Cerebellum (tissue), 4 donors: ENCODE measurements at places on chromosomes 1 and 21.
A peak's percentile ranks its signal among the peaks of the same experiment; 100 is the strongest.

GRCh38 chr1:184060316-184060715 lies 8.8 kb downstream of the TSEN15 start:
- DNase-seq, result no peak

GRCh38 chr1:33962061-33962460 lies 98.2 kb downstream of the HMGB4 start:
- no peak for DNase-seq

DNA sequence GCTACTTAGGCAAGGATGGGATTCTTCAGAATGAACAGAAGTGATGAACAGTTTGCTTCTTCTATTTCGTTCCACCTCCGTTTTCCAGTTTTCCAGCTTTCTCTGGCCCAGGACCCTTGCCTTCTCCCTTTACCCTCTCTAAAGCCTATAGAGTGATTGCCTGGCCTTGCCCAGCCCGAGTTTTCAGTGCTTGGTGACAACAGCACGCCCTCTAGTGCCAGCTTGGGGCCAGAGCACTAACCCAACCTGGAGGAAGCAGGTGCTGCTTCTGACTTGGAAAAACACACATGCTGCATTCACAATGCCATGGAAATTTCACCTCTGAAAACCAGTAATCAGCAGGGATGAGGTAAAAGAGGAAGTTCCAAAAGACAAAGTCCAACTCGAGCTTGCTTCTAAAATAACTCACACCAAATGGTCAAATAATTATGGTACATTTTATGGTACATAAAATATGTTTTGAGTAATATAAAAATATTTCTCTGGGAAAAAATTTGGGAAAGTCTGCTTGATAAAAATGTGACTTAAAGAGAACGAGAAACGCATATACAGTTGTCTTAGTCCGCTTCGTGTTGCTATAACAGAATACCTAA lies 26.1 kb downstream of the UBE2T start:
- peak; percentile 81 for DNase-seq

DNA sequence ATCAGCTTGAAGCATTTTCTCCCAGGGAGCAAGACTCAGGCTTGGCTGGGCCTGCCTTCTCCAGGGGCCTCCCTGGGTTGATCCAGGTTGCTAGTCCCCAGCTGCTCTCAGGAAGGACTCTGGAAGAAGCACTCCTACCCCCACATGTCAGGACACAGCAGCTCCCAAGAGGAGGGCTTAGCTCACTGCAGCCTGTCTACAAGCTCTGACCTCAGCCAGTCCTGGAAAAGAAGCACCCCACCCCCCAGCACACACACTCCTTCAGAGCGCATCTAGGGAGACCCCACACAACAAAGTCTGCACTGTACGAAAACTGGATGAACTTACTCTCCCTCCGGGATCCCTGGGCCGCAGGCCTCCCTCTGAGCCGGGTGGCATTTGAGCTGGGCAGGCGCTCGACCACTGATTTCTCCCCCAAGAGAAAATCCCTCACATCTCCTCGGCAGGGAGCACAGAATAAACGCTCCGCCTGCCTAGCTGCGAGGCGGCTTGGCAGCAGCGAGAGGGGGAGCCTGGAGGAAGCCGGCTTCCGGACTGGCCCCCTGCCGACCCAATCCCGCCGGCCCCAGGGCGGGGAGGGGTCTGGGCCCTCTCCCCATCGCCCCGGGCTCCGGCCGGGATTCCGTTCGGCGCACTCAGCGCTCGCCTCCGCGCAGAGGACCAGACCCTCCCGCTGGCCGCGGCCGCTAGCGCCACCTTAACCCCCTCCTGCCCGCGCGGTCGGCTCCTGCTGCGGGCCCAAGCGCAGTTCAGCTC lies at the start of gene KCNA2:
KCNA2 (minus strand) TSS at position 458 of the 756 bp plus-strand sequence. CDS start 1,576 bp downstream, outside the sequence.
- DNase-seq, result peak; percentile 78

- DNase-seq, result no peak
Measured at GRCh38 chr1:77511440-77511840, 171.0 kb downstream of the ZZZ3 start.

- DNase-seq, result no peak
Measured at GRCh38 chr1:175891783-175892309, 148.5 kb upstream of the TNR start.

GRCh38 chr1:163168053-163168452 lies 34.7 kb downstream of the RGS5 start:
- DNase-seq, result no peak

- DNase-seq, result no peak
Measured at GRCh38 chr1:155831279-155831976, 25.6 kb downstream of the GON4L start.

DNA sequence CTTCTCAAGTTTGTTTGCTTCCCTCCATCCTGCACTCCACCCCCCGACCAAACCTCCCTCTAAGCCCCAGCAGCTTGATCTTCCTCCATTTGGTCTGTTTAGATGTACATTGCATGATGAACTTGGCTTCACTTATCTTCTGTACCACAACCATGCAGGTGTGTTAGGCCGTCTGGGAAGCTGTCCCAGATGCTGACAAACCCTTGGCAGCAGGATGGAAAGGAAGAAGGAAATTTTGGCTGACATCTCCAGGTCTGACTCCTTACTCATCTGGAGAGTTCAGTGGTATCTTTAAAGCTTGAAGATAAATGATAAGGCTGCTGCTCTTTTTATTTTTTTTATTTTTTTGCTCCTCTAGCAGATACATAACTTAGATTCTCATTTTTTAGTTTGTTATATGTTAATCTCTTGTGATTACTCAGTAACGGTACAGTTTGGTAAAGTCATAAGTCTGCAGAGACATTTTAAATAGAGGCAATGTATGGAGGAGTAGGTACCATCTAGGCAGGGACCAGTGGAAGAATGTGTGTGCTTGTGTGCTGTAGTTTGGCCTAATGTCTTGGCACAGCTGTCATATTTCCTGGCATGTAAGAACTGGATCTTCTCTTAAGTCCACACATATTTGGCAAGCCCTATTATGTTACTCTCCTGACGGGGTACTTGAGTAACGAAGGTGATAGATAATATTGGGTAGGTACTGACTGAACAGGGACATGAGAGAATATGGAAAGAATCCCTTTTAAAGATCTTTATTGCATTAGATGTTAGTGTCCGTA lies 79.7 kb downstream of the CACHD1 start:
- DNase-seq, result no peak

GRCh38 chr1:27632387-27633297 lies 2.3 kb downstream of the FGR start:
- DNase-seq, result no peak

DNA sequence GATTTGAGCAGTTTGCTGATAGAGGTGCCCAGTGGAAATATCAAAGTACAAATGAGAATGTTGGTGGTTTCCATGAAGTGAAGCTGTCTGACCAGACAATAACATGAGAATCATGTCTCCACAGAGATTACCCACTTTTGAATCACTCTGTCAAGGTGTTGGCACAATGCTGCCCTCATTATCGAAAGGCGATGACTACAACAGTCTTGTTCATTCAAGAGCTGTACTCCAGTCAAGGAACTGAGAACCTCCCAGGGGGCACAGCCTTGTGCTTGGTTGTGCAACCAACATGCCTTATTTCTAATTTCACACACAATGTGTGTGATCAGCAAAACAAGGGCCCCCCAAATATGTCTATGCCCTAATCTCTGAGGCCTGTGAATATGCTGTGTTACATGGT lies 35.7 kb downstream of the ETS2 start:
- no peak for DNase-seq

- DNase-seq, result peak; percentile 61
Measured at GRCh38 chr1:155003766-155004351, 1.3 kb downstream of the ZBTB7B start.

GRCh38 chr1:231597971-231598370 lies 28.6 kb upstream of the DISC1 start:
- no peak for DNase-seq

DNA sequence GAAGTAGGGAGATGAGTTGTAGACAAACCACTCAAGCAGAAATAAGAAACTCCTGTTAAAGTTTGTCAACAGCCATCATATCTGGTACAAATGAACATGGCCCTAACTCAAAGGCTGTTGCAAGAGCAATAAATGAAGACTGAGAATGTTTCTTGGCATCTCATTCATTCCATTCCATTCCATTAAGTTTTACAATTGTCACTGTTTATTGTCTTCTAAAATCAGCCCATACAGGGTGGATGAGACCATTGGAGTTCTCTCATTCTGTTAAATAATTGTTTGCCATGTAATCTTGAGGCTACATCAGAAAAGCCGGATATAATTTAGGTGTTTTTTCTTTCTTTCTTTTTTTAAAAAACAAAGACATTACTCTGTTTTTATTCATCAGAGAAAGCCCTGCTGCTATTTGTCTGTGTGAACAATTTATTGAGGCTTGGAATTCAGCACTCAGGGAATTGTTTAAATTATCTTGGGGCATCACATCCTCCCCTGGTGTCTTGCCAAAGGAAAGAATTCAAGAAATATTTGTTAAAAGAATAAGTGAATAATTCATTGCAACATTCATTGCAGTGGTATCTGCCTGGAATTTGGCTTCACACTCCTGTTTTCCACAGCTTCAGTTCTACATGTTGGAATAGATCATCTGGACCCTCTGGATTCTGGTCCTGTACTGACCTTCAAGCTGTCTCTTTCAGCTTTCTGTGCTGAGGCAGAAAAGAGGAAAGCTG lies 604.5 kb downstream of the PLPP3 start:
- no peak for DNase-seq

DNA sequence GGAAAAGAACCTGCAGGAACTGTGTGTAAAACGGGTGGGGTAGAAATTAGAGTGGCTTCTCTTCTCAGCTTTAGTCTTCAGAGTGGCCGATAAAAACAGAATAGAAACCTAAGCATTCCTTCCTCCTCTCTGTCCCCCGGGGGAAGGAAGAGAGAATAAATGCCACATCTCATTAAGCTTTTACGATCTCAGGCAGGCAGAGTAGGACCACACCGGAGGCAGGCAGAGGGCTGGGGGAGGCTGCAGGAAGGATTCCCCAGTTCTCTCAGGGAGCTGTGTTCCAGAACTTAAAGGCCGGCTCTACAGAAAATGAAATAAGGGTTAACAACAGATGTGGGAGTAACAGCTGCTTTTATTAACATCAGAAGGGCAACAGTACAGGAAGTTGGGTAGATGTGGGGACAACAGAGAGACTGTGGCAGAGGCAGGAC lies 24.5 kb upstream of the MEF2D start:
- no peak for DNase-seq

- no peak for DNase-seq
Measured at GRCh38 chr1:3038113-3038551, 16.9 kb downstream of the ACTRT2 start.

DNA sequence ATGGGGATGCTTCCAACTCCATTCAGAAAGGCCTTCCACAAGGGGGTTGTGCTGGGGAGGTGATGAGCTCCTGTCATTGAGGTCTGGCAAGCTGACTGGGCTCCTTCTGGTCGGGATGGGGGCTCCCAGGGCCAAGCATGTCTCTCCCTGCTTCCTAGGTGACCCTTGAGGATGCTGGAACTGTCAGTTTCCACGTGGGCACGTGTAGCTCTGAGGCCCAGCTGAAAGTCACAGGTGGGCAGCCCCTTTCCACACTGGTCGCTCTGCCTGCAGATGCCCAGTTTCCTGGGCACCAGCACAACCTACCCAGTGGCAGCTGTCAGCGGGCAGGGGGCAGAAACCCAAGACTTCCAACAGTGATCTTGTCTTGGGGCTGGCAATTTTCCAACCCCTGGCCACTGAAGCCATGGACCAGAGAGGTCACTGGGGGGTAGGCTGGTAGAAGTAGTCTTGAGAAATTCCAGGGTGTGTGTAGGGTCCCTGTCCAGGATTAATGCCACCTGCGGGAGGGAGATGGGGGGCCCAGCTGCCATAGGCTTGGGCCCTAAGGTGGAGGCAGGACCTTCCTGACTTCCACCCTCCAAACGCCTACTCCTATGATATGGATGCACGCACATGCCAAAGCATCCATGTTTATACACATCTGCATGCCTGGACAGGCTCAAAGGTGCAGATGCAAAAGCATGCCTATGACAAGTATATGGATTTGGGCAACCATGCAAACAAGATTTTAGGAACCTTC lies 97.1 kb downstream of the TRIM11 start:
- no peak for DNase-seq

DNA sequence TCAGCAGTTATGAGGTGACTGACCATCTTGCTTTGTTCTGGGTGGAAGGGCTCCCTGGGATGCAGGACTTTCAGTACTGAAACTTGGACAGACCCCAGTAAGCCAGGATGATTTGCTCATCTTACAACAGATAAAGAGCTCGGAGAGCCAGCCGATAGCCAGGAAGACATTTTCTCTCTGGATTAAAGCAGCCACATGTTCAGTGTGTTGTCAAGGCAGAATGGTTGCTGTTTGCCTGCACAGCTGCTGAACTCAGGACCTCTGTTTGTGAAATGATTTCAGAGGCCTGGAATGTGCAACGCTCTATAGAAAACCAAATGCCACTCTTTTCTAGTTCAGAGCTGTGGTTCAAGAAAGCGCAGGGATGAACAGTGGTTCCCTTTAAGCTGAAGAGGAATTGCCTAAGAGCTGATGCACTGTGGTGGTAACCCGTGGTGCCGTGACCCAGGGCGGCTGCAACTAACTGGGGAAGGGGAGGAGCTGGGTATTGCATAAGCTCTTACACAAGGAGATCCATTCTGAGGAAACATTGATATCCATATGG lies 40.7 kb downstream of the CASQ2 start:
- no peak for DNase-seq

DNA sequence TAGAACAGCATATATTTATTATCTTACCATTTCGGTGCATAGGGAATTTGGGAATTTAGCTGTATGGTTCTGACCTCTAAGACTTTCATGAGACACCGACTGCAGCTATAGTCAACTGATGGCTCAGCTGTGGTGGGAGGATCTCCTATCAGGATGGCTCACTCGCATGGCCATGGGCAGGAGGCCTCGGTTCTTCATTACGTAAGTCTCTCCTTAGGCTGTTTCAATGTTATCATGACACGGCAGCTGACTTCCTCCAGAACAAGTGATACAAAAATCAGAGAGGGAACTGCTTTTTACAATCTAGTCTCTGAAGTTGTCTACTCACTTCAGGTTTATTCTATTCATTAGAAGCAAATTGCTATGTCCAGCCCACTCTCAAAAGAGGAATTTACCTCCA lies 13.3 kb upstream of the CAPN8 start:
- DNase-seq, result no peak

DNA sequence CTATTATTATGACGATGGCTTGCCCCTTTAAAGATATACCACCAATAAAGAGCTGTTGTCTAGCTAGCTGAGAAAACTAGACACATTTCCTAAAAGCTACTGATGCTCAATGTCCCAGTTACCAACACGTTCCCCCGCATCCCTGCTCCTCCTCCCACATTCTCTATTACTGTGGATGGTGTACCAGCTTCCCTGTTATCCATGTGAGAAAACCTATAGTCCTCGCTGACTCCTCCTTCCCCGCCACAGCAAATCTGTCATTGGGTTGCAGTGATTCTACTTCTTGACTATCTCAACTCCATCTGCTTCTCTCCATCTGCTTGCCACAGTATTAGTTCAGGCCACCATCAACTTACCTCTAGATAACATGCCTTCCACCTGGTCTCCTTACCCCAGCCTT lies 337.5 kb downstream of the KCNH1 start:
- no peak for DNase-seq
